HAP-1 (cell line): ENCODE measurements at places on chromosomes 7 and 10.
A peak's percentile ranks its signal among the peaks of the same experiment; 100 is the strongest.

DNA sequence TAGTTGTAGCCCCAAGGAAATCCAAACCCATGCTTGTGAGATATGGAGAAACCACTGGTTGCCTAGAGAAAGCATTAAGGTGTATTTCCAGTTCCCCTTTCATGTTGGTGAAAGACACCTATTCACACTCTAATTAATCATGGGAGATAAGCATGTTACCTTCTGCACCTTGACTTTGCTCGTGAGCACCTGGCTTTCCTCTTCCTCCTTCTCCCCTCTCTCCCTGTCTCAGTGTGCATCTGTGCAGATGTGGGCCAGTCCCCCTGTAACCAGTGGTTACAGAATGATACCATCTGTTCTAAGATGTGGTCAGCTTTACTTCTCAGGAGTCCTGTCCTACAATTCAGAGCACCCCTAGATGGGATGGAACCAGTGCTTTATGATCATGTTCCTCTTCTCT, 160.6 kb downstream of the LCOR start:
- no peak for DNase-seq

- no peak for DNase-seq
Measured at GRCh38 chr7:150791746-150792452, 8.3 kb downstream of the TMEM176B start.

DNA sequence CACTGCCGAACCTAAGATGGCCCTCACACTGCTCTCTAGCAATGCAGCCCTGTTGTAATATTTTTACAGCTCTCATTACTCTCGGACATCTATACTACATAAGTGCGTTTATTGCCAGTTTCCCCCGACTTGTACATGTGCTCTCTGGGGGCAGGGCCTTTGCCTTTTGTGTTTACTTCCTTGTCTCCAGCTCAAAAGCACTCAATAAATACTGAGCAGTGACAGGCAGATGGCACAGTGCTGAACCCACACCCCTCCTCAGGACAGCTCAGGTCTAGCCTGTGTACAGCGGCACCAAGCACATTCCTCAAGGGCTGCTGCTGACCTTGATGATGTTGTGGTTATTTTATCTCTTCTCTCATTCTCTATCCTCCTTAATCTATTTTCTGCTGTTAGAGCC, 68.0 kb upstream of the ELMO1 start:
- DNase-seq = no peak

DNA sequence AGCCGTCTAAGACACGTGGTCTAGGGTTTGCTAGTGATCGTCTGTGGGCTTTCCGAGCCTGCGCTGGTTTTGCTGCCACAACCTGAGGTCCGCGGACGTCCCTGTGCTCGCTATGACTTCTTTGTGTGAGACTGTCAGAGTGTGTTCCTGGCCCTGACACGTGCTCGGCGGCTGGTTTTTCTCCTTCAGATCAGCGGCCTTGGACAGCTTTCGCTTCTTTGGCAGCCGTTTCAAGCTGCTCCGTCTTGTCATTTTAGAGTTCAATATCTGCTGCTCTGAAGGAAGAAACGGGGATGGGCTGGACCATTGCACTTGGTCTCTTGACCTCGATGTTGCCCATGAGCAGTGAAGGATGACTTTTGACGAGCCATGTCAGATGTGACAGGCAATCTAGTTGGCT, 147.3 kb downstream of the MGMT start:
- no peak for DNase-seq

DNA sequence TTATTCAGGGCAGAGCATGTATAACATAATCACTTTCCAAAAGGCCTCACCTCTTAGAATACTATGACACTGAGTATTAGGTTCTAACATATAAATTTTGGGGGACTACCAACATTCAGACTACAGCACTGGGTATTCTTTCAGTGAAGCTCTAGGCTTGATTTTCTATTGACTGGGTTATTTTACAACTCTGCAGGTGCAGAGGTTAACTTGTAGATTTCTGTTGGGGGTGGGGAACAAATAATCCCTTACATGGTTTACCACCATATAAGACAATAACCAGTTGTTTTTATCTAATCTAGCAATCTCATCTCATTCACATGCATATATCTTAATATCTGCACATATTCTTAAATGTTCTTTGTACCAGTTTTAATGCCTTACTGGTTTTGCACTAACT, 73.9 kb downstream of the ATE1 start:
- DNase-seq = no peak

DNA sequence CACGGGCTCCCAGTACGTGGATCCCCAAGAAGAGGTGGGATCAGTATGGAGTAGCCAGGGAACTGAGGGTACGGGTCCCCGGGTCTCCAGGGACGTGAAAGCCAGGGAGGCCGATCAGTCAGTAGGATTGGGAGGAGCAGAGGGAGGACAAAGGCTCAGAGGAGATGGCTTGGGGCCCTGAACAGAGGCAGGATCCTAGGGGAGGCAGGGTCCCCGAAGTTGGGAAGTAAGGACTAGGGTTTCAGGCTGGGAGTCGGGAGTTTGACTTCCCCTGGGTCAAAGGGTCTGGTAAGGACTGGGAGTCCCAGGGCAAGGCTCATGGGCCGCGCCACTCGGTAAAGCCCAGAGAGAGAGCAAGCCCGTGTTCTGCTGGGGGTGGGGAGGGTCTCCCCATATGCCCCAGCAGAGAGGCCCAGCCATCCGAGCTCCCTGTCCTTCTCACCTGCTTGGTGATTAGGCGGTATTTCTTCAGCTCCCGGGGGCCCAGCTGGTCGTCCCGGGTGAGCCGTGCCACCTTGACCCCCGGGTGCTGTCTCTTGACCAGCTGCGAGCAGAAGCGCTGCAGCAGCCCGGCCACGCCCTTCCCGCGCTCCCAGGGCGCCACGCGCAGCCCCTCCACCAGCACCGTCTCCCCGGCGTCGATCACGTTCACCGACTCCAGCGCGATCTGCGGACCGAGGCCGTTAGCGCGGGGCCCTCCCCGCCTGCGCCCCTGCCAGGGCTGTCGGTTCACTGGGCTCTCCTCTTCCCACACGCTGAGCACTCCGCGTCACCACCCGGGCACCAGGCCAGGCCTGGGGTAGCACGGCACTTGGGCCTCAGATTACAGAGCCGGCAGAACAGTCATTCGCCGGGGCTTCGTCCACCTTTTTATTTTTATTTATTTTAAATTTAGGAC, 7.0 kb downstream of the NAT16 start:
- DNase-seq = no peak

DNA sequence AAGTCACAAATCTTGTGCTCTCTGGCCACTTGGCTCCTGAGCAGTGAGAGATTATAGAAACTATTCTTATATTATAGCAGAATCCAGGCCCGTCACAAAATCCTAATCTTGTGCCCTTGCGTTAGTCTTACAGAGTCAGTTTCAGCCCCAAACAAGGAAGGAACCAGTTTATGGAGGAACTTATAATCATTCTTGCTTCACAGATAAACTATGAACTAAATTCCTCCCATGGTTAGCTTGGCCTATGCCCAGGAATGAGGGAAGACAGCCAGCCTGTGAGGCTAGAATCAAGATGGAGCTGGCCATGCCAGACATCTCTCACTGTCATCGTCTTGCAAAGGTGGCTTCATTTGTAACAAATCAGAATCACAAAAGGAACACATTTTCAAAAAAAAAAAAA, 199.7 kb upstream of the PITRM1 start:
- no peak for DNase-seq

DNA sequence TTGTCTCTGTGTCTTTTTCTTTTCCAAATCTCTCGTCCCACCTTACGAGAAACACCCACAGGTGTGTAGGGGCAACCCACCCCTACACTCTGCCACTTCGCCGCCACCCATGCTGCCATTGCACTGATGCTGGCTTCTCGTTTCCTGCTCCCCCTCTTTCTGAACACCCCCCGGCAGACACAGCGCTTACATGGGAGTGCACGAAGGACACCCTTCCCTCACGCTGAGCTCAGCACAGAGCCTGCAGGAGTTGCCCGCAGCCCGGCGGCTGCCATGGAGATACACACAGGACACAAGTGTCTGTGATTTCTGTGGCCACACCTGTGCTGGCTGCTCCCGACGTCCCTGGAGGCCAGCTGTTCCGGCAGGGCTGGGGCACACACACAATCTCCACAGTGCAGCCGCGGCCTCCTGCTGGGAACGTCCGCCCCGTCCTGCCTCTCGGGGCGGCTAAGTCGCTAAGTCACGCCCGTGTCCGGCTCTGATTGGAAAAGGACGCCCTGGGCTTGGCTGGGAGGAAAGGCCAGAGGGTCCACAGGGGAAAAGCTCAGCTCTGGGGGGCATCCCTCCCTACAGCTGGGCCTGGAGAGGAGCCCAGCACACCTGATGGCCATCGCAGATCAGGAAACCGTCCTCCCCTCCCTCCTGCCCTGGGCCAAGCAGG, 349.8 kb downstream of the PTPRN2 start:
- no peak for DNase-seq

- no peak for DNase-seq
Measured at GRCh38 chr7:5477723-5478531, 54.3 kb upstream of the TNRC18 start.

DNA sequence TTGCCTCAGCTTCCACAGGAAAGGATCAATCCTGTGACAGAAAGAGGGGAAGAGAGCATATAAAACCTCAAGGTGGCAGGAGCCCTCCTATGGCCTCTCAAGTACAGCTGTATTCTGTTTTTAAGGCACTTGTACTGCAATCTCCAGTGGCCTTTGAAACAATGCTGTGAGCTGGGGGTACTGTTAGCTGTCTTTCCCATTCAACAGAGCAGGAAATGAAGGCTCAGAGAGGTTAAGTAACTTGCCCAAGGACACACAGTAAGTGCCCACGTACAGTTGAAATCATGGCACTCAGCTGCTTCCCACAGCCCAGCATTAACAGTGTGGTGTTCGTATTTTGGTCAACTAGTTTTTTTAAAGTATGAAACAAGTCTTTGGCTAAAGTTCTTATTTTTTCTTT, 34.0 kb downstream of the DUSP5 start:
- DNase-seq = no peak

- peak; percentile 71 for DNase-seq
Measured at GRCh38 chr10:96470116-96470743, 43.5 kb downstream of the TLL2 start.

- no peak for DNase-seq
Measured at GRCh38 chr10:29751684-29752083, 116.9 kb upstream of the SVIL start.

- no peak for DNase-seq
Measured at GRCh38 chr7:25379351-25380300, 151.3 kb upstream of the NPVF start.

DNA sequence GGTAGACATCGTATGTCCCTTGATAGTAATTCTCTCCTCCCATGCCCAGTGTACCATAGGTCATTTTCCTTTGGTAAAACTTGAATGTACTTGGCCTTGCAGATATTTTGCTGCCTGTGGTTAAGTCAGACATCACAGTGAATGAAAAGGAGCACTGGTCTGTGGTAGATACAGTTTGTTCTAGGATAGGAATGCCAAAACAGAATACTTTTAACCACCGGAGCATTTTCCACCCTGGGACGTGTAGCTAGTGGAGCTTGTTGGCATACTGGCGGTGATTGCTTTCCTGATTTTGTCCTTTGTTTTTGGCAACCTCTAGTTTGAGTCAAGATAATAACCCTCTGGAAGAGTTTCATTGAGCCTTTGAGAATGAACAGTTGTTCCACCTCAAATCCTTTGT, 92.0 kb upstream of the BMPER start:
- no peak for DNase-seq

- DNase-seq = no peak
Measured at GRCh38 chr10:21406595-21407193, 118.8 kb downstream of the SKIDA1 start.

- DNase-seq = no peak
Measured at GRCh38 chr7:53111031-53111430, 75.6 kb downstream of the POM121L12 start.

- no peak for DNase-seq
Measured at GRCh38 chr10:112957640-112958092, 7.6 kb downstream of the TCF7L2 start.

- no peak for DNase-seq
Measured at GRCh38 chr10:74262856-74263255, 111.8 kb downstream of the ADK start.

DNA sequence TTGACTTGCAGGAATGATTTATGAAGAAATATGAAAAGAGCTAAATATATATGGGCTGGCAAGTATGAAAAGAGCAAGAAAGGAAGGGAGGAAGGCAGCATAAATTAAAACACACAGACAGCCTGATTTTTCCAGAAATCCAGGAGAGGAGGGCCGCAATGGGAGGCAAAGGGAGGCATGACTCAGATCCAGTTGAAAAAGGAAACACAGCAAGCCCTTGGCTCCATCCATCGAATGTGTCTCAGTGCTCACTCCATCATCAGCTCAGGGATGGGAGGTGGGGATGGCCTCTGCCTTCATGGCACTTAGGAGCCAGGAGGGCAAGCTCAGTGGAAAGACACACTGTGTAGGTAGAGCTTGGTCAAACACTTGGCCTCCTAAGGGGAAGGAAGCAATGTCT, 75.7 kb upstream of the PDZD8 start:
- DNase-seq = no peak

DNA sequence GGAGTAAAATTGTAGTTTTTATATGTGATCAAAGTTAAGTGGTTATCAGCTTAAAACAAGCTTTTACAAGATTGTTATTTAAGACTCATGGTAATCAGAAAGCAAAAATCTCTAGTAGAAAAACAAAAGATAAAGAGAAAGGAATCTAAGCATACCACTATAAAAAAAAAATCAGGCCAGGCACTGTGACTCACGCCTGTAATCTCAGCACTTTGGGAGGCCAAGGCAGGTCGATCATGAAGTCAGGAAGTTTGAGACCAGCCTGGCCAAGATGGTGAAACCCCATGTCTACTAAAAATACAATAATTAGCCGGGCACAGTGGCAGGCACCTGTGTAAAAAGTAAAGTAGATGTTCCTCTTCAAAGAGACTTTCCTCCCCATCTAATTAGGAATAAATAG, 265.9 kb upstream of the NRP1 start:
- DNase-seq = no peak

GRCh38 chr10:49633327-49634068, 19.7 kb downstream of the CHAT start:
- DNase-seq = no peak

DNA sequence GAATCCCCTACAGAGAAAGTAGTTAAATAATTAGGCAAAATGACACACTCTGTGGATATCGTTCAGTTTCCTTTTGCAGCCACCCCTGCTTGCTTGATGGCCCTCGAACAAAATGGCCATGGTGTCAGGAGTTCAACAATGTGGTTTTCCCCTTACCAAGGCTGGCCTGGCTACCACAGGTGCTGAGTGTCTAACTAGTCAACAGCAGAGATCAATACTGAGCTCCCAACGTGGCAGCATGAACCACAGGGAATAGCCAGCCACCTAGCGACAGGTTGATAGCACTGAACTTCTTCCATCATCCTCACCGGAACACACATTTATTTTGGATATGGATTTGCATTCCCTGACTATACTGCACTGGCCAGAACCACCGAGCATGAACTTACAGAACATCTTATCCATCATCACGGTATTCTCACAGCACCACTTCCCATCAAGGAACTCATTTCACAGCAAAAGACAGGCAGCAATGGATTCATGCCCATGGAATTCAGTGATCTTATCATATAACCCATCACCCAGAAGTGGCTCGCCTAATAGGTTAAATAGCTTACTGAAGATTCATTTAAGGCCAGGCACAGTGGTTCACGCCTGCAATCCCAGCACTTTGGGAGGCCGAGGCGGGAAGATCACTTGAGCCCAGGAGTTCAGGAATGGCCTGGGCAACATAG, 6.3 kb downstream of the C10orf67 start:
- DNase-seq = no peak

GRCh38 chr10:27695706-27696105, 49.9 kb downstream of the MKX start:
- no peak for DNase-seq

- no peak for DNase-seq
Measured at GRCh38 chr10:110303681-110304080, 1.0 kb downstream of the SMNDC1 start.
